ENCODE measurements at places on chromosomes 12 and 14. TPM values are rescaled to one million over a fixed set of nuclear protein-coding genes. Genes with fewer than 3 reads are reported as not detected.

DNA sequence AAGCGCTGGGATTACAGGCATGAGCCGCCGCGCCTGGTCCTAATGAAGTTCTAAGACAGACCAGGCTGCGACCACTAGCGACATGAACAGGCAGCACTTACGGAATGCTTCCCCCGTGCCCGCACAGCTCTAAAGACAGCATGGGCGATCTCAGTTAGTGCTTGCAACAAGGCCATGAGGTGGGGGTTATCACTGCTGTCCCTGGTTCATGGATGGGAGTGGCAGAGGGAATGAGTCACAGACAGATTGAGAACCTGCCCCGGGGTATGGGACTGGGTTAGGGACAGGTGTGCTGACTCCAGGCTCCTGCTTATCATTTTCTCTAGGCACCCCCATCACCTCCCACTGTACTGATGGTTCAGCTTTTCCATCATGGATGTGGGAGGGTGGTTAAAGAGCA, 160.9 kb downstream of the VRK1 start:
- DNase-seq: peak; percentile 21

GRCh38 chr12:52531566-52532300, 11.5 kb upstream of the KRT5 start:
- no peak for DNase-seq

DNA sequence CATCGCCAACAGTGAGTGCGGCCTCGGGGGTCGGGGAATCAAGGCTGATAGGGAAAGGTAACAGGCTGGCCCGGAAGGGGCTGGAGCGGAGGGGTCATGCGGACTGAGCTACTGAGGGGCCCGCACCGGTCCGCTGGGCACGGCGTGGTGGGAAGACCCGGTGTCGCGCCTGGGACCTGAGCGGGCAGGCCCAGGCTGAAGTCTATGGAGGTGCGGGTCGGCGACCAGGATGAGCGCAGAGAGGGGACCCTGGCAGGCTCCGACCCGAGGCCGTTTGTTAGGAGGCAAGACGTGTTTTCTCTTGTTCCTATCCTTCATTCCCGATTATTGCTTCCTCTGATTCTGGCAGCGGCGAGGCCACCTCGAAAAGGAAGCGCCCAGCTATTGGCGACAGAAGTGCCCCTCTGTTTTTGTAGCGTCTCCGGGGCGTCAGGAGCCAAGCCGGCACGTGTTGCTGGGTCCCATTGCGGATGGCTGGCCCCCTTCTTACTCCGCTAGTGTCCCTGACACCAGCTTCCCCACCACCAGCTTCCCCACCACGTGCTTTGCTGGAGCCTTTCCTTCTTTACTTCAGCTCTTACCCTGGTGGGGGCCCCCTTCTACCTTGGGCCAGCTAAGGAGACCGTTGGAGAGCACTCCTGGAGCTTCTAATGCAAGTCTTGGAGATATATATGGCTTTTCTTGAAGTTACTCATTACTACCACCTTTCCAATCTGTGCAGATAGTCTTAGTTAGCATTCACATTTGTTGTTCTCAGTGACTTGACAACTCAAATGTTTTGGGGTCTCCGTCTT, 653 bp downstream of the PA2G4 start:
- no peak for DNase-seq

DNA sequence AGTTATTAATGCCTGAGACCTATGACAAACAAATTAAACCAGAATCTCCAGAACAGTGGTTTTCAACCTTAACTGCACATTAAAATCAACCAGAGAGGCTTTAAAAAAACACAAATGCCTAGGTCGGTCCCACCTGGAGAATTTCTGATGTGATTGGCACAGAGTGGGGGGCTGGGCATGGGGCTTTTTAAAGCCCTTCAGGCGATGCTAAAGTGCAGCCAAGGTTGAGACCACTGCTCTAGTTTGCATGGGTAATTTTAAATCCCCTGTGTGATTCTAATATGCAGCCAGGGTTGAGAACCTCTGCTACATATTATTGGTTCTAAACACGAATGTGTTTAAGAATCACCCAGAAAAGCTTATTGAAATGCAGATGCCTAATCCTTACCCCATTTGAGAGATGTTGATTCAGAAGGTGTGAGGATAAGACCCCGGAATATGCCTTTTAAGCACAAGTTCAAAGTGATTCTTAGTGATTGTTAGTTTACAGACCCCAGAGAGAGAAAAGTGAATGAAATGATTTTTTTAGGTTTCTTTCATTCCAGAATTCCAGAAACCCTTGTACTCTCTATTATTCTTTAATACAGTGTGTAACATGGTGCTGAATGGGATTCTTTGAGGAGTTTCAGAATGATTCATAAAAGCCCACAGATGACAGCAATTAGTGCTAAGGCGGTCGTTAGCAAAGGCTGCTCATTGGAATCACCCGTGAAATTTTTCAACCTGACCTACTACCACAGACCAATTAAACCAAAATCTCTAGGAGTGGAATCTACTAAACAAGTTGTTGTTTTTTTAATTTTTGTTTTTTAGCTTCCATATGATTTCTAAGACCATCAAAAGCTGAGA, 44.9 kb downstream of the LIN7A start:
- DNase-seq: no peak

DNA sequence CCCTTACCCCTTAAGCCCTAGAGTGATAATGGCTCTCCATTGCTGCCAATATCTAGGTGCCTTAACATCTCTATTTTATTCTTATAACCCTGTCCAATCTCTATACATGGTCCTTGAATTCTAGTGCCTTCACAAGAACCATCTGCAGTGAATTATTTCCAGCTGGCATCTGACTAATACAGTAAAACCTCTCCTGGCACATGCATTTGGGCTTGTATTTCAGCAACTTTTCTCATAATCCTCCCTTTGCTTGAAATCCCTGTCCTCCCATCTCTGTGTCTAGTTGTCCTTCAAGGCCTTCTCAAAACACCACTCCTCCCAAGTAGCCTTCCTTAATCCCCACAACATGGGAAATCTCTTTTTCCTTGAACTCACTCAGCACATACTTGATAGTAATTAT, 14.2 kb upstream of the HMGA2 start:
- no peak for DNase-seq

GRCh38 chr14:70555890-70556289, 21.1 kb upstream of the ADAM20 start:
- DNase-seq: no peak

GRCh38 chr14:52806115-52806514, 14.7 kb upstream of the GNPNAT1 start:
- DNase-seq: no peak

GRCh38 chr12:89390802-89391673, 38.7 kb upstream of the DUSP6 start:
- no peak for DNase-seq

GRCh38 chr12:532908-533565, 73.3 kb downstream of the B4GALNT3 start:
- no peak for DNase-seq

The EIF2B1 gene
- total RNA-seq: 60.0 TPM

The EEF1AKMT3 gene
- total RNA-seq: 1.9 TPM

The EML1 gene
- 28.3 TPM for total RNA-seq

The PSMC6 gene
- total RNA-seq: 60.1 TPM

The FOXG1 gene
- not detected for total RNA-seq
